ENCODE measurements at places on chromosomes 7 and 10.

GRCh38 chr10:70334526-70335245, 47.7 kb downstream of the LRRC20 start:
- DNase-seq, result no peak

- no peak for DNase-seq
These were observed 92.3 kb downstream of the RNF216 start for GRCh38 chr7:5689118-5689517.

GRCh38 chr7:28005847-28006231, 174.8 kb downstream of the JAZF1 start:
- no peak for DNase-seq

DNA sequence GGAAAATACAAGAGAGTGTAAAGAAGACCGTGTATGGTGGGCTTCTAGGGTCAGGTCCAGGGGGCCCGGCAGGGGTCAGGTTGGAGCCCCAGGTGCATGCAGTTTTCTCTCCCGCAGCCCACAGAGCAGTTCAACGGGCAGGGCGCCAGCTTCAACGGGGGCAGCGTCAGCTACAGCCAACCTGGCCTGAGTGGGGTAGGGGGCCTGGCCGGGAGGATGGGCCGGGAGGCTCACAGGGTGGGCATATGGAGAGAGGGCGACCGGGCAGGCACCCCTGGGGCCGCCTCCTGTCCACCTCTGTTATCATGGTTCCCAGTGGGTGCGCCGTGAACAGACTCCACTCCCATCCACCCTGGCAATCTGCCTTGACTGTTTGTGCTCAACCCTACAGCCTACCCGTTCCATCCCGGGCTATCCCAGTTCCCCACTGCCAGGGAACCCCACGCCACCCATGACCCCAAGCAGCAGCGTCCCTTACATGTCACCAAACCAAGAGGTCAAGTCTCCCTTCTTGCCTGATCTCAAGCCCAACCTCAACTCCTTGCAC, 11.5 kb downstream of the ZMIZ2 start:
- no peak for DNase-seq

DNA sequence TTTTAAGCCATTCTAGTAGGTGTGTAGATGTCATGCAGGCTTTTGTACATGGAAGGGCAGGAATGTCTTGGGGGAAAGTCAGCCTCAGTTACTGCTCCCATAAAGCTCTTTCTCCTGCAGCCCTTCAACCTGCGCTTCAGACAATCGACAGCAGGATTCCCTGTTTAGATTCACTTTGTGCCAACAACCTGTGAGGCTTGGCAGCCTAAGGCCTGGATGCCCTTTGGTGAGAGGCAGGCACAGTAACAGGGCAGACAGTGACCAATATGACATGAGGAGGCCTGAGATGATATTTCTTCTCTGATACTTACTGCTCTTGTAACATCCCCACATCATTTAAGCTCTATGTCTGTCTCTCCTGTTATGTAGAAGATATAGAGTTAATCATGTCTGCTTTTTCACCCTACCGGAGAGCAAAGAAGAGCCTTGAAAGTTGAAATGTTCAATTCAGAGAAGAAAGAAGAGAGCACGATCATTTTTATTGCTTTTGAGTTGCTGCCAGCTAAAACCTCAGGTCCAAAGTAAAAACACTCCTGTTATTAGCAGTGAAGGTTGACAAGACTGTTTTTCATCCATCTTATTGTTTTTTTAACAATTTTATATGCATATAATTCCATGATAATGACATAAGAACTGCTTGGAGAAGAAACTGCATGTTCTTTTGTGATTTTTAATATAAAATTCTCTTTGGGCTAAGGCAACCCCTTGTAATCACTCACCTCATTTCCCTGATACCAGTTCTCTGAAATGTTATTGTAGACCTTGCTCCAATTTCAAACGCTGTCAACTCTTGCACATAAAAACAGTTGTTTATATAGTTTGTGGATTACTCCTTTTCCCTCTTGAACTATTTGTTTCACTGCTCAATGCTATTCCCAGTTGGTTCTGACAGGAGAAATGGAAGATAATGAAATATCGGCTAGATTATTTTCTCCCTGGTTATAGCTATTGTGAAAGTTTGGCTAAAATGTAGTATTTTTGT, 140.9 kb downstream of the GALNT17 start:
- DNase-seq, result no peak

Measured in stimulated activated CD4-positive, alpha-beta T cell treated with anti-CD3 and anti-CD28 coated beads, Interleukin-1b, Interleukin-23, amount 100 ng/mL, for 1 hour (primary cell).